Activated CD4-positive, alpha-beta T cell treated with anti-CD3 and anti-CD28 coated beads, Interleukin-2, amount 10 ng/mL, durations not matched to agents 7 days and 5 days (primary cell): ENCODE measurements at places on chromosomes 3 and 15. TPM values are rescaled to one million over a fixed set of nuclear protein-coding genes. Genes with fewer than 3 reads are reported as not detected.

ERICH6 gene
- total RNA-seq, result 0.50 TPM

GOLGA8G gene
- not detected for total RNA-seq

RGMA gene
- total RNA-seq, result 0.25 TPM

CSPG5 gene
- 0.40 TPM for total RNA-seq

BCL2A1 gene
- 14.2 TPM for total RNA-seq

MUC13 gene
- total RNA-seq, result not detected

ECE2 gene
- not detected for total RNA-seq

CLDN1 gene
- not detected for total RNA-seq

GHRL gene
- 0.56 TPM for total RNA-seq

ASB14 gene
- not detected for total RNA-seq

NPAP1 gene
- not detected for total RNA-seq

FEM1B gene
- total RNA-seq, result 51.7 TPM

DPP8 gene
- total RNA-seq, result 42.8 TPM

METTL6 gene
- total RNA-seq, result 15.8 TPM

ST8SIA2 gene
- total RNA-seq, result not detected

GOLGA6A gene
- total RNA-seq, result not detected

ATP13A5 gene
- total RNA-seq, result not detected

ARGFX gene
- not detected for total RNA-seq

DALRD3 gene
- total RNA-seq, result 20.7 TPM

CCNL1 gene
- total RNA-seq, result 220 TPM
